Astrocyte (in vitro differentiated cells and primary cell): ENCODE measurements at places on chromosomes 12 and 14. TPM values are rescaled to one million over a fixed set of nuclear protein-coding genes. Genes with fewer than 3 reads are reported as not detected.

HAL gene
- 0.10 and 0.20 TPM in 2 replicates for total RNA-seq

ARHGAP5 gene
- total RNA-seq = 127 and 140 TPM in 2 replicates

GARIN6 gene
- not detected in 2 replicates for total RNA-seq

OR4L1 gene
- total RNA-seq = not detected in 2 replicates

DNA sequence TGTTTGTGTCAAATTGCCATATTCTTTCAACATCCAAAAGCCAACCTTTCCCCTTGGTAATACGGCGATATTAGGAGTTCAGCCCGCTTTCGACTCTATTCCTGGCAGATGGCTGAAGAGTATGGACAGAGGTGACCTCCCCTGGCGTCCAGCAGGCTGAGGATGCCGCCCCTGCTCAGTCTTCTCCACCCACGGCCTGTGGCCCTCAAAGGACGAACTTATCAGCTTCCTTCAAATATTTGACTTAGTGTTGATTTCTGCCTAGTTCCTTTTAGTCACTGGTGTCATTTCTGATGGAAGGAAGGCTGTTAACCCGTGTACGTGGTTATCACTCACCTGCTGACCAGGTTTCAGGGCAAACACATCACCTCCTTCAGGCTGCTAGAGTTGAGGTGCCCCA is 65.0 kb downstream of the TESC start:
- no peak for DNase-seq

STAT2 gene
- 257 and 291 TPM in 2 replicates for total RNA-seq

PTCSC3 gene
- not detected in 2 replicates for total RNA-seq

TAS2R14 gene
- total RNA-seq = 1.7 and 2.0 TPM in 2 replicates

GRCh38 chr12:64965920-64966319 is 141.5 kb downstream of the TBC1D30 start:
- DNase-seq = no peak

- no peak for DNase-seq
These were observed 16.5 kb upstream of the GABARAPL1 start for GRCh38 chr12:10196210-10196609.

IAPP gene
- not detected in 2 replicates for total RNA-seq

CLEC1A gene
- total RNA-seq = not detected in 2 replicates

DNA sequence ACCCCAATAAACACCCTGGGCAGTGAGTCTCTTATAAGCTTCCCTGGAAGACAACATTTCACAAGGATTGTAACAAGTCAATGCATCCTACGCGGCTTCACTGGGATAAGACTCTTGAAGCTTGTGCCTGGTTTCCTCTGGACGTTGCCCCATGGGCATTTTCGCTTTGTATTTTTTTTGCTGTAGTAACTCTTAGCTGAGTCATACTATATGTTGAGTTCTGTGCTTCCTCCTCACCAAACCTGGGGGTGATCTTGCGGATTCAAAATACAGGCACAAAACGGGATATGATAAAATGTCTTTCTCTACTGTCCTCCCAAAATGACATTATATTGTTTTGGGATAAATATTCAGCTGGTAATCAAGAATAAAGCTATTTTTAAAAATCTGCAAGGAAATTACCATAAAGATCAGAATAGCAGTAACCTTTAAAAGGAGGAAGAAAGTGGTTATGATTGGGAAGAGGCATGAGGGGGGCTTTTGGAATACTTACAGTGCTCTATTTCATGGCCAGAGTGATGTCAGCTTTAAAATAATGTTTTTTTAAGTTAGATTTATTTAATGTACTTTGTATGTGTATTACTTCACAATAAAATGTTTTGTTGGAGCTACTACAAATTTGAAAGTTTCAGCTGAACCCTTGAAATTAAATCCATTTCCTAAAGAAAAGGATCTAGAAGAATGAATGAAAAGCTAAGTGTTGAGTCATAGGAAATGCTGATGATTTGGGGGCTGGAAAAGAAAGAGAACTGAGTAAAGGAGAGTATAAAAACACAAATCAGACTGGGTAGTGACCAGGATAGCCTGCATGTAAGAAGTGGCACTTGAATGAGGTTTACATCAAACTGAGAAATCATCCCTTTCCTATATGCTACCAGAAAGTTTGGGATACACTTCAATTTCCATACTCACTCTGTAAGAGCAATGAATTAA is 14.7 kb downstream of the BTBD7 start:
- DNase-seq = peak; percentile 38

- no peak for DNase-seq
These were observed 11.0 kb downstream of the SLCO1A2 start for GRCh38 chr12:21323736-21324135.
